ENCODE measurements at places on chromosomes 3 and 15.
A peak's percentile ranks its signal among the peaks of the same experiment; 100 is the strongest.

- DNase-seq = no peak
Measured at GRCh38 chr3:79162653-79163052, 605.1 kb downstream of the ROBO1 start.

GRCh38 chr3:111952086-111952485 is 26.7 kb upstream of the ABHD10 start:
- no peak for DNase-seq

GRCh38 chr3:155738580-155739076 is 6.2 kb downstream of the PLCH1 start:
- no peak for DNase-seq

DNA sequence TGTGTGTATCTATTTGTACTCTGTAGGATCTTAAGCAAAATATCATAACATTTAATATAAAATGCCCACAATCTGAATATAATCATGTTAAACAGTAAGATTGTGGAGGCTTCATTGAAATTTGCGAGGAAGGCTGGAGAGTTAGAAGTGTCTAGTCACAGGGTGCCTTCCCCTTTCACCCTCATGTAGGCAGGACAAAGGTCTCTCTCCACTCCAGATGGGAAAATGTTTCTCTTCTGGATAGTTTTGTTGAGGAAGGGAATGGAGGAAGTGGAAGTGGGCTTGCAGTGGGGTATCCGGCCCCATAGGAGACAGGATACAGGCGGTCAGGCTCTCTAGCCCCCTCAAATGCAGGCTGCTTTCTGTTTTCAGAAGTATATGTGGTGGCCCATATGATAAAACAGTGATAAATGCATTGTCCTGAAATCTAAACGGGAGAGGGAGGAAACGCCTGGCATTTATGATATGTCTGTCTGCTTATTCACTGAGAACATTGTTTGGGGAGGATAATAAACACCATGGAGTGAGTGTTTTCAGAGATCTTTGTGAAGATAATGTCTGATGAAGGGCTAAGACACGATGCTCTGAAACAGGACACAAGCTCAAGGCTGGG is 13.3 kb upstream of the MYZAP start:
- DNase-seq = no peak

- no peak for DNase-seq
Measured at GRCh38 chr15:26729030-26729429, 43.8 kb downstream of the GABRB3 start.

DNA sequence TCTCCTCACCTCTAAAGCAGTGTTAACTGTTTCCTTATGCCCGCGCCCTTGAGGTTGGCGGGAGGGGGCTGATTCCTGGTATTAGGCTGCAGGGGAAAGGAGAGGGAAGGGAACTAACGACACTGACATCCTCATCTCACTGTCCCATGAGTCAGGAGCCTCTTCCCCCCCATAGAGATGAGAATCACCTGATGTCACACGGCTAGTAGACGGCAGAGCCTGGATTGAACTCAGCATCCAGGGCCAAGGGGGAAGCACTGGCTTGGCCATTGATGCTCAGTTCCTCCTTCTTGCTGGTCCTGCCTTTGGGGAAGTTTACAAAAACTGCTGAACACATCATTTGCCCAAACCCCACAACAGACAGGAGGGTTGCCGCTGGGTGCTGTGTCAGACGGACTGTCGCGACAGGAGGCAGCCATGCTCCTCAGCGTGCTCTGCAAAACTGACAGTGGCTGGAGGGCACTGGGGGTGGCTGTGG is 38.5 kb downstream of the IDH2 start:
- DNase-seq = no peak

DNA sequence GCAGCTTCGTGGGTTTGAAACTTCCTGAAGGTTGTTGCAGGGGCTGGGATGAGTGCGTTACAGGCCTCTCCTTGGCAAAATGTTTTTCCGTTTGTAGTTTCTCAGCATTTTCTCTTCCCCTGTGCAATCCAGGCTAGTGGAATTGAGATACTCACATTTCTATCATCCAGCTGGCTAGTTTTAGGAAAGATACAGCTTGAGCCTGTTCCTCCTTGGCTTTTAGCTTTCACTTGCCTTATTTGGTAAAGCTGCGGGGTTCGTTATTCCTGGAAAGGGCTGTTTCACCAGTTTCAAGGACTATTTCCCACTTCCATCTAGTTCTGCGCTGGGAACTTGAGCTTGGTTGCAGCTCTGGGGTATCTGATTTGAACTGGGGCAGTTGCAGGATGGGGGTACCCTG is 90.3 kb downstream of the ITPR1 start:
- no peak for DNase-seq

- DNase-seq = peak; percentile 90
Measured at GRCh38 chr3:71537211-71537611, 46.3 kb downstream of the FOXP1 start.

- DNase-seq = no peak
Measured at GRCh38 chr3:184825121-184825820, 13.3 kb downstream of the VPS8 start.

DNA sequence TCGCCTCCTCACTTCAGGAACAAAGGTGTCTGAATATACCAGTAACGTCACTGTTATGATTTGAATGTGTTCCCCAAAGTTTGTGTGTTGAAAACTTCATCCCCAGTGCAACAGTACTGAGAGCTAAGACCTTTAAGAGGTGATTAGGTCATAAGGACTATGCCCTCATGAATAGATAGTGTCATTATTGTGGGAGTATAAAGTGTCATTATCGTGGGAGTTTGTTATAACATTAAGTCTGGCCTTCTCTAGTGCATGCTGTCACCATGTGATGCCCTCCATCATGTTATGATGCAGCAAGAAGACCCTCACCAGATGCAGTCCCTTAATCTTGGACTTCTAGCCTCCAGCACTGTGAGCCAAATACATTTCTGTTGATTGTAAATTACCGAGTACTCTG is 53.7 kb upstream of the TLE3 start:
- no peak for DNase-seq

DNA sequence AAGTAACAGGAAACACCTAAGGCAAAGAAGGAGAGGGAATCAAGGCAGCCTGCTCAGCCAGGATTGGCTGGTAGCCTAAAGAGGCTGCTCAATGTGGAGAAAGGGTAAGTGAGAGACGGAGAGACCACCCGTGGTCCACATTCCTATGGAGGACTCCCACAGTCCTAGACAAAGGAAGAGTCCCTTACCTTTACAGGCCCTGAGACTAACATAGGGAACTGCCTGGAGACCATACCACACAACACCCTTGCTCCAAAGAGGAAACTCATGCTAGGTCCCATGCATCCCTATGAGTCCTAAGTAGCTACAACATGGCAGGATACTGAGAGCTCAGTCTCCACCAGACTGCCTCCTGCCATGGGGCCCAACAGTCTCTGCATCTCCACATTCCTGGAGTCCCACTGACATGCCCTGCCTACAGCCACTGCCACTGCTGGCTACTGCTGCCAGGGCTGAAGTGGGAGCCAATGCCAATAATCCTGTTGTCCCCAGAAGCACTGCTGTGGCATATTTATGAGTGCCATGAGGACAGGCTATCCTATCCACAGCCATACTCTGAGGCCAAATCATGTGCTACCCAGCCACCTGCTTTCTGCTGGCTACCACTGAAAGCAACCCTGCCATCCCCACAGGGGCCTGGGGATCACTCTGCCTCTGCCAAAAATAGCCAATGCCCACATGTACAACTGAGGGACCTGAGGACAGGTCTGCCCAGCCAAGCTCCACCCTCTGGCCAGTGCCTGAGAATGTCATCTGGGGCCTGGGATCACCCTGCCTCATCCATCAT is 45.0 kb downstream of the COPS2 start:
- no peak for DNase-seq

GRCh38 chr15:45641374-45641781 is 6.5 kb downstream of the SQOR start:
- peak; percentile 85 for DNase-seq

- no peak for DNase-seq
Measured at GRCh38 chr3:123584284-123584987, 417 bp downstream of the HACD2 start.

GRCh38 chr3:135157045-135157740 is 362.1 kb downstream of the EPHB1 start:
- no peak for DNase-seq

DNA sequence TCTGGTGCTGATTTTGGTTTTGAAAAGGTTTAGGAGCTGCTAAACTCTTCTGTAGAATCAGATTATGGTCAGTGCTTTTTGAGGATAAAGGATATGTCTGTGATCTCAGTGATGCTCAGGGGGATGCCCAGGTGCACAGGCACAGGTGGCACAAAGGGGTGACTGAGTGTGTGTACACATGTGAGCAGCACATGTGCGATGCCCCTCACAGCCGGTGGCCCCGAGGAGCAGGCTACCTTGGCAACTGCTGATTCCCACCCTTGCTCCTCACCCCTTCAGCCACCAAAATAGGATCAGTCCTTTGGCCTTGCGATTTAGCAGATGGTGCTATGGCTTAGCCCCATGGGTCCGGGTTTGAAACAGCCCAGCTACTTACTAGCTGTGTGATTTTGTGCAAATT is 51.1 kb downstream of the POMGNT2 start:
- DNase-seq = no peak

- DNase-seq = peak; percentile 76
Measured at GRCh38 chr3:44825264-44825925, 36.3 kb upstream of the TMEM42 start.

GRCh38 chr15:74168711-74169126 is 4.8 kb upstream of the ISLR start:
- DNase-seq = no peak

- DNase-seq = peak; percentile 72
Measured at GRCh38 chr15:59180945-59181600, 25.6 kb upstream of the LDHAL6B start.

GRCh38 chr3:195566797-195567196 is 16.9 kb downstream of the APOD start:
- no peak for DNase-seq

GRCh38 chr15:53448232-53449015 is 311.0 kb downstream of the WDR72 start:
- no peak for DNase-seq

GRCh38 chr3:117763561-117763960 is 1054.0 kb downstream of the TUSC7 start:
- DNase-seq = no peak

- peak; percentile 28 for DNase-seq
Measured at GRCh38 chr3:190175490-190175889, 54.8 kb upstream of the P3H2 start.

DNA sequence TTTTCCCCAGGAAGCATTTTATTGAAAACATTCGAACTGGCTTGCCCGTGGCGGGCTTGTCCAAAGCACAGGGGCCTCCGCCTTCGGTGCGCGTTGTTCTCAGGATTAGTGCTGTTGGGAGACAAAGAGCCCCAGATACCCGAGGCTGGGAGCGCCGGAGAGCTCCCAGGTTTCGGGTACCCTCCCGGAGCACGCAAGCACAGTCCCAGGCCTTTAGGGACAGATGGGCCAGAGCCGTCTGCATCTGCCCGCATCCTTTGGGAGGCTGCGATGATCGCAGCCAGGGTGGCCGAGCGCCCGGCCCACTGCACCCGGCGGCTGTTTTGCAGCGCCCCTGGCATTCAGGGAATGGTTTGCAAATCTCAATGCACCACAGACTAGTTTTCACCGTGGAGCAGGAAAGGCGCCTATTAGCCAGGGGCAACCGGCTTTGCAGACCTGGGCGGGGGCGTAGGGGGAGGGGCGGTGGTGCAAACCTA is 5.0 kb upstream of the FEZF2 start:
- no peak for DNase-seq

GRCh38 chr3:130692455-130692854 is 54.2 kb downstream of the PIK3R4 start:
- DNase-seq = no peak

DNA sequence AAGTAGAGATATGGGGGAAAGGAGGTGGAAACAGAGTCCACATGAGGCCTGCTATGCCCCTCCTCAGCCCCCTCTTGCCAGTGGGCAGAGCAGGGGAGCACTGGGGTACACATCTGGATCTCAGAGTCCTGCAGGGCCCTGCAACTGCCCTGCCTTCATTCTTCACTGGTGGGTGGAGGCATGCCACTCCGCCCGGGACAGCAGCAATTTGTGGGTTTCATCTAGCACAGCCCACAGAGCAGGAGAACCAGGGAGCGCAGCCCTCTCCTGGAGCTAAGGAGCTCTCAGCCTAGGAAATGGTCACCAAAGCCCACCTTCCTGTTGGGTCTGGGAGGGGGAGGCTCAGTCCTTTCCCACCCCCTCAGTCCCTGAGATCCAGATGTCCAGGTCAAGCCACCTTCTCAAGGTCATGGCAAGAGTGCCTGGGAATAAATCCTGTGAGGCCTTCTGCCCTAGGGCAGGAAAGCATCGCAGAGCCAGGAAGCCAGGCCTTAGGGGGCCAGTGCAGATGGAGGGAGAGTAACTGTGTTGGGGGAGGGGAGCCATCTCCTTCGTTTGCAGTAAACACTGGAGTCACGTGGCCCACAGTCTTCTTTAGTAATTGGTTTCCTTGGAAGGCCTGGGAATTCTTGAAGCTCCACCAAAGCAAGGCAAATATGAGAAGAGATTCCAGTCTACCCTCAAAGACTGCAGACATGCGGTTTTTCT is 31.0 kb downstream of the ANP32A start:
- no peak for DNase-seq

- DNase-seq = no peak
Measured at GRCh38 chr3:117586161-117586560, 876.6 kb downstream of the TUSC7 start.

DNA sequence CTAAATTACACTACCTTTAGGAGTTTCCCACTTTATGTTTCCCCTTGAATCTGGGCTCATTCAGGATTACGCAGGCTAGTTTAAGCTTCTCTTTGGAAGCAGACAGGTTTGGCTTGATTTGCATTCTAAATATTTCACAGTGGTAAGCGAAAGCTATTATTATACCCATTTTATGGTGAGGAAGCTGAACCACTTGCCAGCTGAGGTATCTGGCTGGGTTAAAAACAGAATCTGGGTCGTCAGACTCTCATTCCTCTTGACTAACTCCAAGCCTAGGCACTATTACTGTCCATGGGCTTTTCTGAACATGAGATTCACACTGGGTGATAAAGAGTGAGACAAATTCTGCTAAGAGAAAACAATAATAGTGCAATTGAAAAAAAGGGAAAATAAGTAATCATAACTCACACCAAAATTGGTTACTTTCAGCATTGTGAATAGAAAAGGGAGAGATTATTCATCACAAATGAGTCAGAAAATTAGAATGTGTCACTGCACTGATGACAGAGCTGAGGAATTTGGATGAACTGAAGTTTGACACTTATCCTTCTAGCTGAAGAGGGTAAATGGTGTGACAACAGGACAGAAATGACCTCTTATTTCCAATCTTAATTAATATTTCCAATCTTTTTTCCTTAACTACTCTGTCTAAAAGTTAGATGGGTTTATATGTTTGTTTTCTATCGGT is 211.3 kb downstream of the TIGIT start:
- DNase-seq = peak; percentile 17

DNA sequence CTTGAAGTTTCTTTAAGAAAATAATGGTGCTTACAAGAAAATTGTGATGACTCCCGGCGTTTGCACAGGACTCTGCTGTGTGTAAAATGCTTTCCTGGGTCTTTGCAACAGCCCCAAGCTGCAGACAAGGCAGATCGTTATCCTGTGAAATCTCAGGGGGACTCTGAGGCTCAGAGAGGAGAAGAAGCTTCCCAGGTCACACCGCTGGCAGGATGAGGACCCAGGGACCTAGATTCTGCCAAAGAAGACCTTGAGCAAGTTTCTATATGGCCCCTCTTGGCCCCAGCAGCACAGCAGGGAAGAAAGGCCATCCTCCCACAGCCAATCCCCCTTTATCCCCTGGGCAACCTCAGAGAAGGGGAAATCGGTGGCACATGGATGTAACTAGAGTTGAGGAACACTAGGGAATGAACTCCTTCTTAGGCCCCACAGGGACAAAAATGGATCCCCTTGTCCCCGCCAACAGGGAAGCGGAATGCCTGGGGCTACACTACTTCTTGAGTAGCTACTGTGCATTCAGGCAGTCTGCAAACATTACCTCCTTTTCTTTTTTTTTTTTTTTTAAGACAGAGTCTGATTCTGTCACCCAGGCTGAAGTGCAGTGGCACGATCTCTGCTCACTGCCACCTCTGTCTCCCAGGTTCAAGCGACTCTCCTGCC is 72.8 kb downstream of the CPN2 start:
- no peak for DNase-seq
